ENCODE measurements at places on chromosomes 16 and 17.

- no peak for DNase-seq
Observed at GRCh38 chr17:32917842-32918241, 10.1 kb upstream of the TMEM98 start.

- DNase-seq: no peak
Observed at GRCh38 chr17:63361182-63361581, 84.9 kb downstream of the CYB561 start.

DNA sequence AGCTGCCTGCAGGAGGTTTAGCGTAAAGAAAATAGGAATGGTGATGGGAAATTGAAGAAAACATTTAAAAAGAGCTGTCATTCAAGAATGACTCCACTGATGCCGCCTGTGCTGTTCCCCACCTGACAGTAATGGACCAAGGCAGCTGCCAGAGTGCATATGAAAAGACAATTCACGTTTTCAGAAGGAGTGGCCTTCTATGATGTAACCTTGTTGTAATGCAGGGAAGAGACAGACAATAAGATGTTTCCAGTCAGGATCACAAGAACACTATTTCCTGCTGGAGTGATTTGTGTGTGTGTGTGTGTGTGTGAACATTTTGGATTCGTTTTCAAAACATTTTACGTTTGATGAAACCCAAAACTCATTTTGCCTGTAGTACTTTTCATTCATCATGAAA is 203.7 kb downstream of the LGALS9B start:
- no peak for DNase-seq

DNA sequence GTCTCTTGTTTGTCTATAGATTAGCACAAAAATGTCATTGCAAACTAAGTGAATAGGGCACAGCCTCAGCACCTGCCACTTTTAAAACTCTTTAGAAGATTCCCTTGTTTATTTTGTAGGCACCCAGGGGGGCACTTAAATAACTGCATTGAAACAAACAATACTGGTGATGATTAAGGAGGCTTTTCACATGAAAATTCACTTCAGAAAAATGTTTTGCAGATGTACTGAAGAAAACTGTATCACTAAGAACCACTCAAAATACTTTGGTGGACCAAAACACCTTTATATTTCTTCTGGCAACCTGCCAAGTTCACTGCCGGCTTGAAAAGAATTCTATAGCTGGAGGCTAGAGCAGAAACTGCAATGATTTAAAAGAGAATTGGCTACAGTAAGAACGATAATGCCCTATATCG is 281.5 kb downstream of the TOX3 start:
- DNase-seq: no peak

GRCh38 chr16:69112285-69113129 is 7.1 kb downstream of the HAS3 start:
- DNase-seq: no peak

DNA sequence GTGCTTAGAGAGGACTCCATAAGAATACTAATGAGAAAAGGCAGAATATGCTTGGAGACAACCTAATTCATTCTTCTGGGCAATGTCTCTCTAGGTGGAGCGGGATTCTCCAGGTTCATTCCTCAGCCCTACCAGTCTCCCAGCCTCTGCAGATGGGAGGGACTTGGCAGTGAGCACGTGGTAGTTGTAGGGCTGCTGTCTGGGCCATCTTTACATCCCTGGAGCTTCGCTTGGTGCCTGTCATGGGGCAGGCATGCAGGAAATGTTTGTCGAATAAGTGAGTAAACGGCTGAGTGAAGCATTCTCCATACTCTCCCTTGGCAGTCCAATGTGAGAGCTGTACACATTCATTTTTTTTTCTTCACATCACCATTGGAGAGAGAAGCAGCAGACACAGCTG is 387.5 kb downstream of the UTP18 start:
- no peak for DNase-seq

DNA sequence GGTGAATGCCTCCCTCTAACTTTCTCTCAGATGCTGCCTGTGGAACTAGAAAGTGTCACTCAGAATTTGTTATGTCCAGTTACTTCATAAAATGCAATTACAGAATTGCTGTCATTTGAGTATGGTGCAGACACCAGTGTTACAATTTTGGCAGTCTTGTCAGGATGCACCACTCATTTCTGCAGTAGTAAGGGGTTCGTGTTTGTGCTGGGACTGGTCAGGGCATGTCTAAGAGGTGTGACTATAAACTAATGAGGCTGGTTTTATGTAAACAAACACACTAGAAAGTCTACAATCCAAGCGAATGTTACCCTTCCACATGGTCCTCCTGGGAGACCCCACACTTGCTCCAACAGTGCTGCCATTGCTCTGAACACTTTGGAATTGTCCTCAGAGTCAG is 206.2 kb downstream of the ANKFN1 start:
- DNase-seq: no peak

GRCh38 chr16:67014634-67015312 is 14.2 kb upstream of the CBFB start:
- no peak for DNase-seq

- DNase-seq: no peak
Observed at GRCh38 chr16:57000271-57001025, 11.1 kb downstream of the NLRC5 start.

Data from stimulated activated CD4-positive, alpha-beta T cell treated with anti-CD3 and anti-CD28 coated beads, Interleukin-1b, Interleukin-23, amount 100 ng/mL, for 24 hours (primary cell).